Activated CD4-positive, alpha-beta T cell treated with anti-CD3 and anti-CD28 coated beads for 48 hours (primary cell): ENCODE measurements at places on chromosomes 12 and 14.

DNA sequence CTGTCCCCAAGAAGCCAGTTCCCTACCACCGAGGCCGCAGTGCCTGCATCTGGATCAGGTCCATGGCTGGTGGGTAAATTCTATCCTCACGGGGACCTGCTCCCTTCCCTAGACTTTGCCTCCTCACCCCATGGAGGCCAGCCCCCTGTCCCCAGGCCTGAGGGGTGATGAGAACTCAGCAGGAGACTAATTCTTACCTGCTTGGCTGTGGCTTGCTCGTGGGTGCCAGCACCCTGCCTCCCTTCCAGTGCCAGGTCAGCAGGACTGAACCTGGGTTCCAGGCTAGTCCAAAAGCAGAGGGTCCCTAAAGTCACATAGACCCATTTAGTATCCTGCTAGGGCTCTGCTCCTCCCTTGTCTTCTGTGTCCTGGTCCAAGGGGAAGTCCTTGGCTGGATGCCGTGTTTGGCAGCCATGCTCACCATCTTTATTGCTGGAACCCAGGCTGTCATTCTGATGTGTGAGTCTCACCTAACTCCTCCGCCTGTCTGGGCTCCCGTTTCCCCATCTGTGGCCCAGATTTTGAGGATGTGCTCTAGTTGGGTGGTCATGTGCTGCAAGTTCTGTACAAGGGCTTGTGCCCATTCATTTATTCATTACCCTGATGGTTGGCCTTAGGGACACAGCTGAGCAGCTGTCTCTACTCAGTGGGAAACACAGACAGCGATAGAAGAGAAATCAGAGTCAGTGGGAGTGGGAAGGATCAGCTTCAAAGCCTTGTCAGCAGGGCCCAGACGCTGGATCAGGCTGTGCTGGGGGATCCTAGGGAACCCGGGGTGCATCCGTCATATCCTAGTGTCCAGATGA lies 949 bp downstream of the PLBD2 start:
- DNase-seq: no peak

DNA sequence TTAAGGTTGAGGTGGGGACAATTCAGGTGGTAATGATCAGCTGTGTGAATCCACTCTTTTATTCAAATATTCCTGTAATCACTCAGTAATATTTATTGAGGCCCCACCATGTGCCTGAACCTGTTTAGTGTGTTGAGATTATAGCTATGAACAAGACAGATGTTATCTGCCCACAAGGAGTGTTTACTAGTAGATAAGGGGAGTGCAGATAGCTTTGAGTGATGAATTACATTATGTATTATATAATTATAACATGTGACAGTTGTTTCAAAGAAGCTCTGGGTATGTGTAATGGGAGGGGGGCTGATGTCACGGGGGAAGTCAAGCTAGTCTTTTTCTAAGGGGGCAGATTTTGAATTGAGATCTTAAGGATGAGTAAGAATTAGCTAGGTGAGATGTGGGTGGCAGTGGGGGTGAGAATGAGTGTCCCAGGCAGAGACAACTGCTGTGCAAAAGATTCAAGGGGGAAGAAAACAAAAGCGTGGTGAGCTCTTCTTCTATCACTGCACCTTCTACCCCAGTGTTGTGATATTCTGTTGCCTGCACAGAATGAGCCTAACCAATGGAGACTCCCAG lies 21.3 kb upstream of the SRRM4 start:
- DNase-seq: no peak

GRCh38 chr14:43877351-43877960 lies 629.6 kb downstream of the FSCB start:
- no peak for DNase-seq

- DNase-seq: no peak
Observed at GRCh38 chr14:92460916-92461579, 52.5 kb upstream of the RIN3 start.

- no peak for DNase-seq
Observed at GRCh38 chr12:97753332-97753731, 290.7 kb downstream of the RMST start.

- DNase-seq: no peak
Observed at GRCh38 chr12:132305560-132305966, 23.8 kb downstream of the GALNT9 start.

- peak; percentile 29 for DNase-seq
Observed at GRCh38 chr12:89244536-89244935, 107.8 kb downstream of the DUSP6 start.

- no peak for DNase-seq
Observed at GRCh38 chr12:127194176-127194575, 1072.8 kb upstream of the TMEM132C start.

- no peak for DNase-seq
Observed at GRCh38 chr12:121511916-121512315, 68.9 kb downstream of the KDM2B start.

GRCh38 chr14:100584056-100585031 lies 2.9 kb downstream of the BEGAIN start:
- DNase-seq: no peak

GRCh38 chr12:113092607-113093408 lies 36.3 kb downstream of the DTX1 start:
- peak; percentile 39 for DNase-seq

GRCh38 chr14:75279763-75280290 lies 1.2 kb downstream of the FOS start:
- no peak for DNase-seq

GRCh38 chr12:92142251-92142926 lies 3.3 kb downstream of the BTG1 start:
- no peak for DNase-seq

GRCh38 chr14:55245657-55246268 lies 25.5 kb upstream of the FBXO34 start:
- peak; percentile 16 for DNase-seq
